Activated CD4-positive, alpha-beta T cell treated with anti-CD3 and anti-CD28 coated beads for 24 hours (primary cell): ENCODE measurements at places on chromosomes 5 and 9.

GRCh38 chr5:106757672-106758071 is 913.1 kb downstream of the EFNA5 start:
- DNase-seq: no peak

DNA sequence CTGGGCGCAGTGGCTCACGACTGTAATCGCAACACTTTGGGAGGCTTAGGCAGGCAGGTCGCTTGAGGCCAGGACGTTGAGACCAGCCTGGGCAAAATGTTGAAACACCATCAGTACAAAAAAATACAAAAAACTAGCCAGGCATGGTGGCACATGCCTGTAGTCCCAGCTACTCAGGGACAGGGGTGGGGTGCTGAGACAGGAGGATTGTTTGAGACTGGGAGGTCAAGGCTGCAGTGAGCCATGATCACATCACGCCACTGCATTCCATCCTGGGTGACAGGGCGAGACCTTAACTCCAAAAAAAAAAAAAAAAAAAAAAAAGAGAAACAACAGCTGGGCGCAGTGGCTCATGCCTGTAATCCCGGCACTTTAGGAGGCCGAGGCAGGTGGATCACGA is 23.7 kb downstream of the DCAF12 start:
- no peak for DNase-seq

GRCh38 chr5:116340799-116341198 is 233.8 kb downstream of the SEMA6A start:
- DNase-seq: no peak

DNA sequence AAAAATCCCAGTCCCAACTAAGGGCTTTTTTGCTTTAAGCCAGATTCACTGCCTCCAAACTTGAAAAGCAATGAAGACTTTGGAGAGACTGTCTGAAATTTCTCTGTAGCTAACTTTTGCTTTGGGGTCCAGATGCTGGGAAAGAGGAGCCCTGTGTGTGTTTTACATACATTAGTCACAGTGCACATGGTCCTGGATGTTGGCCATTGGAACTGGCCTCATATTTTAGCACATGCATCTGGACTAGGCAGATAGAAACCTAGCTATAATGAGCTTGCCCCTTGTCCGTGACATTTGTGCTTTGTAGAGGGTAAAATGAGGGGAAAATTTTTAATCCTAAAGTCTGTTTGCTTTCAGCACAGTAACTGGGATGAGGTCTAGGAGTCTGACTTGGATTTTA is 421.7 kb downstream of the CDK5RAP2 start:
- no peak for DNase-seq

- no peak for DNase-seq
Measured at GRCh38 chr5:56638768-56639238, 176.5 kb upstream of the MAP3K1 start.

DNA sequence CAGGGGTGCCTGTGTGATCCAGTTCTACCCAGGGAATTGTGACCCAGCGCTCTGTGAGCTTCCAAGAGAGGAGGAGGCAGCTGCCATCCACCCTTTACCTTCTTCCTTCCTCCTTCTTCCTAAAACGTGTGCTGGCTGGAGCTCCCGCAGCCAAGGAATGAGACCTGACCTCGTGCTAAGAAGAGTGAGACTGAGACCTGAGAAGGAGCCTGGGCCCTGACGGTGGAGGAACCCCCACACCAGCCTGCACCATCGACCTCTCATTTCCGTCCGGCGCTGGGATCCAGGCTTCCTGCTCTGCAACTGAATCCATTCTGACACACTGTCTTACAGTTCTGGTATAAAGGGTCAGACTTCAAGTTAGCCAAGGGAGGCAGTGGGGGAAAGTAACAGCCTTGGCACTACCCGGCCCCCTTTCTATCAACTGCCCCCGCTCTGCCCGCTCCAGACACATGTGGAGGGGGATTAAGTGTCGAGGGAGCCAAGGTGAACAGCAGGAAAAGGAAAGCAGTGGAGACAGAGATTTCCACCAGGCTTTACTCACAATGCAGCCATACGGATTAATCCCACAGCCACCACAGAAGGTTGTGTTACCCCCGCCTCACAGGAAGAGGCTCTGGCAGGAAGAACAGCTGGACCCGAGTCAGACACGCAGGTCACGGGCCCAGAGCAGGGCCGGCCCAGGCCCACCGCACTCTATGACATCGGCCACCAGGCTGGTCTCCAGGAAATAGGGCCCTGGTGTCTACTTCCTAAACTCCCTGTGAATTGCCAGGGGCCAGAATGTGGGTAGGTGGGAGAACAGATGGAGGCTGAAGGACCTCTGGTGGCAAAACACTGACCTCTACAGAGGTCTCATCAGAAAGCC is 15.8 kb downstream of the MGAT1 start:
- DNase-seq: no peak

GRCh38 chr9:136994180-136994887 is 2.0 kb downstream of the CLIC3 start:
- DNase-seq: no peak

GRCh38 chr9:19022206-19022605 is 10.8 kb downstream of the SAXO1 start:
- no peak for DNase-seq

DNA sequence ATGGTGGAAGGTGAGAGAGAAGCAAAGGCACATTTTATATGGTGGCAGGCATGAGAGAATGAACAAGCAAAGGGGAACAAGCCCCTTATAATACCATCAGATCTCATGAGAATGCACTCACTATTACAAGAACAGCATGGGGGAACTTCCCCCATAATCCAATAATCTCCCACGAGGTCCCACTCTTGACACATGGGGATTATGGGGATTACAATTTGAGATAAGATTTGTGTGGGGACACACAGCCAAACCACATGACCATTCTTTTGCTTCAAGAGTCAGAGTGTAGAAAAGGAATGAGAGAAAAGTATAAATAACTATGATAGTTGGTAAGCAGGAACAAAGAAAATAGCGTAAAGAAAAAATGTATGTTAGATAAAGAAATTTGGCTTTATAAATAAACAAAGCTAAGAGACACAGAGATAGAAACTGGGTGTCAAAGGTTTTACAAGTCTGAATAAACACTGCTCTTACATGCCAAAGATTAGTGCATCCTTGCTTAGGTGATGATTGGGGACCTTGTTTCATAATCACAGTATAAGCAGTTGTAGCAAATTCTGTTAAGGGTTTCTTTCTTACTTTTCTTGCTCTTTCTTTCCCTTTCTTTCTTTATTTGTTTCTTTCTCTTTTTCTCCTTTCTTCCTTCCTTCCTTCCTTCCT is 91.9 kb upstream of the PAPPA start:
- no peak for DNase-seq

DNA sequence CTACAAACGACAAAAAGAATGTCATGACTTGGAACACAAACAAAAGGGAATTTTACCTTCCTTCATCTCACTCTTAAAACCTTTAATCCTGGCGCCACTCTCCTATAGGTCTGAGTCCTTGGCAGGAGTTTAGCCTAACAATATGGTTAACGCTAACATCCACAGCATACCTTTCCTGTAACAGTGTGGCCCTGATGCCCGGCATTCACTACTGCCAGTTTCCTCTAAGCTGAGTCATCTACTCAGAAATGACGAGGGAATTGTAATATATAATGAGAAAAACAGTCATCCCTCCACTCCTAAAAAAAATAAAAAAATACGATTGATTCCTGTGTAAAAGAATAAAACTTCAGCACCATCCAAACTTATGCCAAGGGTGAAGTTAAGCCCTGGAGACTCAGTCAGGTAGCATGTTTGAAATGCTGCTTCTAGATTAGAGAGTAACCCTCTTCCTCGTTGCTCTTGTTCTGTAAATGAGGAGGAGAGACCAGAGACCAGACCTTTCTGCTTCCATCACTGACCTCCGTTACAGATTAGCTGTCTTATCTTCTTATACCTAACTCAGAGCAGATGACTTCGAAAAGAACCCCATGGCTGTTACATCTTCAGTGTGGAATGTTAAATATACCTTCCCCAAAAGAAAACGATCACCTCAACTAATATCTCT is 37.4 kb downstream of the CCDC125 start:
- no peak for DNase-seq

GRCh38 chr5:41109186-41109585 is 38.0 kb upstream of the MROH2B start:
- DNase-seq: no peak

DNA sequence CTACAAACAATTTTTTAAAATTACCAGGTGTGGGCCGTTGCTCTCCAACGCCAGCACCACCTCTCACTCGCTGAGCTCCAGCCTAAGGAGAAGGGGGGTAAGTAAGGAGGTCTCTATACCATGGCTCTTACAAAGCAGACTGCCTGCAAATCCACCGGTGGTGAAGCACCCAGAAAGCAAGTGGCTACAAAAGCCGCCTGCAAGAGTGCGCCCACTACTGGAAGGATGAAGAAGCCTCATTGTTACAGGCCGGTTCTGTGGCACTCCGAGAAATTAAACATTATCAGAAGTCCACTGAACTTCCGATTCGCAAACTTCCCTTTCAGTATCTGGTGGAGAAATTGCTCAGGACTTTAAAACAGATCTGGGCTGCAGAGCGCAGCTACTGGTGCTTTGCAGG is 46.0 kb downstream of the CDO1 start:
- no peak for DNase-seq

GRCh38 chr5:14816374-14816998 is 55.1 kb downstream of the ANKH start:
- no peak for DNase-seq

- no peak for DNase-seq
Measured at GRCh38 chr9:111572950-111573604, 26.4 kb downstream of the PTGR1 start.

GRCh38 chr5:139149477-139150199 is 48.5 kb downstream of the SIL1 start:
- DNase-seq: no peak

GRCh38 chr5:149345892-149346222 is 558 bp downstream of the GRPEL2 start:
- DNase-seq: no peak

GRCh38 chr9:109624896-109625295 is 126.8 kb upstream of the PTPN3 start:
- no peak for DNase-seq
